ENCODE measurements at places on chromosomes 3 and 15.

GRCh38 chr15:36936613-36937012, 163.7 kb downstream of the MEIS2 start:
- no peak for DNase-seq

- DNase-seq = no peak
Measured at GRCh38 chr3:32140943-32141342, 34.5 kb downstream of the GPD1L start.

DNA sequence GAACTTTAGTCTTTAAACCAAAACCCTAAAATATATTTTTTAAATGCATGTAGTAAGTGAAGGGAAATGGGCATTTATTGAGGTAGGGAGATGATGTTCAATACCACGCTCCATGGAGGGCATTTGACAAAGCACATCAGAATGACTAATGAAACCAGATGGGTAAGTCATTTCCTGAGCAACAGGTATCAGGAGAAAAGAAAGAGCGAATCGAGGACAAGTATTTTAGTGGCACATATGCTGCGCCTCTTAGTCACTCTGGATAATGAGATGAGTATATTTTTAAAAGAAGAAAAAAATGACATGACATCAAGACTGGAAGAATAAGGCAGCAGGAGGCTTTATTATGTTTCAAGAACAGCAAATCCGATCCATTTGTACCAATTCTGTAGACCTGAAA, 129.0 kb upstream of the ARHGEF3 start:
- DNase-seq = no peak

DNA sequence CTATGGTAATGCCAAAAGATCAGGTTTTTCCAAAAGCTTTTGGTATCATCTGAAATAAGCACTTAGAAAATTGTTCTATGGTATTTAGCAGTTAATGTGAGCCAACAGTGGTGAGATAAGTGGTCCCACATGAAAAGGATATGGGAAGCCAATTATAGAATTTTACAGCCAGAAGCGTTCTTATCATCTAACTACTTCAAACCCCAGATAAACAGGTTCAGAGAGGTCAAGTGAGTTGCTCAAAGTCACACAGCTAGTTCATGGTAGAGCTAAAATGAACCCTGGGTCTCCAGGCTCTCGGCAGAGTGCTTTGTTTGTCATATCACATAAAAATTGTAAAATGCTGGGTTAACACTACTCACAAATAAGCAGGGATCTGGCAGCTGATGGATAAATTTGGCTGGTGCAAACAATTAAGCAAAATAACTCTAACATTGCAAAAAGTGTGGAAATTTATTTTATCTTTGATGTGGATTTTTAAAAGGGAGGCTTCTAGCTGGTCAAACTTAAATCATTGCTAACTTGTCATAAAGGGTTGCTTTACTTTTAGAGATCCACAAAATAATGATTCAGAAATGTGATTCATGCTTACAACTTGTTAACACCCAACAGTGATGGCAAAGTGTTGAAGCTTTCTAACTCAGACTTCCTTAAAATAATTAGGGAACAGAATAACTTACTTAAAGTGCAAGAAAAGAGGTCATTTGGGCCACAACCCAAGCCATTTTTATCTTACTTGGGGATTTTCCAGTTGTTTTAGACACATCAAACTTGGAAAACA, 202.8 kb upstream of the TBC1D5 start:
- DNase-seq = no peak

- no peak for DNase-seq
Measured at GRCh38 chr15:43922021-43922420, 95.2 kb downstream of the WDR76 start.

- DNase-seq = no peak
Measured at GRCh38 chr3:34216711-34217335, 418.4 kb downstream of the PDCD6IP start.

DNA sequence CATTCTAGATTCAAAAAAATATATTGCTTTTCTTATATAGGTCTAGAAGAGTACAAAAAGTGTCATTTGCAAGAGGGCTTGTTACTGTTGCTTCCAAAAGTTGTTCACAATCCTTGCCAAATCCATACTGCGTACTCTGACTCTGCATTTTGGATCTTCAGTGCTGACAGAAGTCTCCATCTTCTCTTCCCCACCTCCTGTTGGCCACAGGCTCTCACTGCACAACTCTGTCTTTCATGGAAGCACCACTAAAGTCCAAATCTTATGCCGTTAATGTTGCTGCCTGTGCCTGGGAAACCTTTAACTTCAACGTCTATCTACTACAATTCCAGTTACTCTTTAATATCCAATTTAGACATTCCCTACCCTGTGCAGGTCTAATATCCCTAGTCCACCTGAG, 419.9 kb downstream of the NR2F2 start:
- no peak for DNase-seq

GRCh38 chr3:29363110-29363509, 82.2 kb downstream of the RBMS3 start:
- no peak for DNase-seq

- no peak for DNase-seq
Measured at GRCh38 chr3:127538569-127538968, 52.0 kb downstream of the TPRA1 start.

DNA sequence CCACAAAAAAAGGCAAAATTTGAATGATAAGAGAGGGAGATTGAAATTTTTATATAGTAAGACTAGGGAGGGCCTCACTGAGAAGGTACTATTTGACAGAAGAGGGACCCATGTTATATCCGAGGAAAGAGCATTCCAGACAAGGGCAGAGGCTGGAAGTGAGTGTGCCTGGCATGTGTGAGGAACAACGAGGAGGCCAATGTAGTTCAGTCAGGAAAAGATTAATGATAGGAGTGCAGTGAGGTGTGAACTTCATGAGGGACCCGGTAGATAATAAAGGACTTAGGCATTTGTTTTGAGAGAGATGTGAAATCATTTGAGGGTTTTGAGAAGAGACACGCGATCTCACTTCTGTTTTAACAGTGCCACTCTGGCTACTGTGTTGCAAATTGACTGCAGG, 36.3 kb downstream of the ASTE1 start:
- DNase-seq = no peak

- DNase-seq = no peak
Measured at GRCh38 chr15:88479169-88479568, 11.7 kb downstream of the MRPS11 start.

- DNase-seq = no peak
Measured at GRCh38 chr15:44657378-44657777, 6.1 kb downstream of the SPG11 start.

GRCh38 chr3:150555859-150556436, 9.4 kb downstream of the EIF2A start:
- no peak for DNase-seq

DNA sequence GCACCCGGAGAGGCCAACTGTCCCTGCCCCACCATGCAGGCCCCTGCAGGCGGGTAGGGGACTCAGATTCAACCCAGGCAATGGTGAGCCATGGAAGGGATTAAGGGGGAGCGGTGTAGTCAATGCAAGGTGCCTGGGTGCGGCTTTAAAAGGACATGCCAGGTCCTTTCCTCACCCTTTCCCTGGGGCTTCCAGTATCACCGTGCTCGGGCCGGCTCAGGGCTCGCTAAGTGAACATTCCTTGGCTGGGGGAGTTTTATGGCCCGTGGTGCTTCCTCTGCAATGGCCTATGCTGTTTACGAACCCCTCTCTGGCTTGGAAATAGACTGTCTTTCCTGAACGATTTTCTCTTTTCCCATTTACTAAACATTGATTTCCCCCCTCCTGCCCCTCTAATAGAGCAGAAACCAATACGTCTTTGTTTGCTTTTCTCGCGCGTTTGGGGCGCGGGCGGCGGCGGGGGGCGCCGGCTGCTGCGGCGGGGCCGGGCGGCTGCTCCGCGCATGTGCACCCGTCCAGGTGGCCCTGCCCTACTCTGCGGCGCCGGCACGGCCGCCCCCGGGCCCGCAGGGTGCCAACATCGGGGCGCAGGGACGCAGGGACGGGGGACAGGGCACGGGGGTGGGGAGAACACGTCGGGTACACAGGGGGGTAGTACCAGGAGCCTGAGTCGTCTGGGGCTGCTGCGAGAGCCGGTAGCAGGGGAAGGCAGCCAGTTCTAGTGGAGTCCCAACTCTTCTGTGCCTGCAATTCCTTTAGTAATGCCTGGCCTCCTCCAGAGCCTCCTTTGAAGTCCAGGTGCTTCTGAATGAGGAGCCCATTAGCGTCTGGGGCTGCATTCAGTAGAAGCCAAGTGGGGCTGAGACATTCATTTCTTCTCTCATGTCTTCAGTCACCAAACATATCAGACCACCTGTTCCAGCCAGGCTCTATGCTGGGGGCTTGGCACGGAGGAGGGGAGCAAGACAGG, 26.9 kb upstream of the CACNA2D2 start:
- no peak for DNase-seq

GRCh38 chr3:102537123-102537522, 102.3 kb downstream of the ZPLD1 start:
- no peak for DNase-seq

GRCh38 chr3:147846854-147847478, 437.8 kb downstream of the ZIC1 start:
- no peak for DNase-seq

- no peak for DNase-seq
Measured at GRCh38 chr3:170500995-170501394, 82.3 kb downstream of the CLDN11 start.

DNA sequence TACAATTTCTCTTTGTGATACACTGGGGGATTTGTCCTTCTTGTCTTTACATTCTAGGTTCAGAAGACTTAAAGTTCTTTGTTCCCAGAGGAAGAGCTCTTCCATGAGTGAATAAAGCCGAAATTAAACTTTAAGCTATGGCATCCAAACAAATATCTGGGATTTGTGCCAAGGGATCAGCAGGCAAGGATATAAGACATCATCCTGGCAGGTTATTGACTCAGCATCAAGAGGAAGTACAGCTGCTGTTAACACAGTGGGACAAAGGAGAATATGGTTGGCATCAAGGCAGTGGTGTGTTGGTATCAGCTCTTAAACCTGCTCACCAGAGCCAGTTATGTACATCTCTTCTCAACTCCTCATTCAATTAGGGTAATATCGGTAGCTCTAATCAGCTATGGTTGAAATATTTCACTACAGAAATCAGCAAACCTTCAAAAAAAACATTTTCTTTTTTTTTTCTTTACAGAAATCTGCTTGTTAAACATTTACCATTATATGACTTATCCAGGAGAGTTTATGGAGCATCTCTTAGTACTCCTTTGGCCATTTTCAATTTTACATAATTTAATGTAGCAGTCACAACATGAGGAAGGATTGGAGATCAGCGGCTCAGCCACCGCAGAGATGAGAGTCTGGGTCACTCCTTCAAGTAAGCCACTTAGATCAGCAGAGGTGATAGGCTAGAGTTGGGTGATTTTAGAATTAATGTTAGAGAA, 1198.6 kb upstream of the EPHA6 start:
- DNase-seq = no peak

GRCh38 chr15:57500979-57501576, 90.6 kb upstream of the MYZAP start:
- DNase-seq = no peak

DNA sequence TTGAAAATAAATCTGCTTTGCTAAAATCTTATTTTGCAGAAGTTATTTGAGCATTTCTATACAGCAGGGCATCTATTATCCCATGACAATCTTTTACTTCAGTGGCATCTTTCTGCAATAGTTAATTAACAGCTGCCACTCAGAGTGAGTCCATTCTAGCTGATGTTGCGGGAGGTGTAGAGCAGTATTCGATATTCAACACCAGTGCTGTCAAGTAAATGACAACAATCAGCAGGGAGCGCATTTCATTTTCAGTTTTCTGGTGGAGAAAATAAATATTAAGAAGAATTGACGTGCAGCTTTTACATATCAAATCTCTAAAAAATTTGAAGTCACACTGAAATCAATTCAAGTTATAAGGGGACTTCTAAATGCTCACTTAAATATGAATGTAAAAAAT, 286.2 kb downstream of the CTNNB1 start:
- no peak for DNase-seq

DNA sequence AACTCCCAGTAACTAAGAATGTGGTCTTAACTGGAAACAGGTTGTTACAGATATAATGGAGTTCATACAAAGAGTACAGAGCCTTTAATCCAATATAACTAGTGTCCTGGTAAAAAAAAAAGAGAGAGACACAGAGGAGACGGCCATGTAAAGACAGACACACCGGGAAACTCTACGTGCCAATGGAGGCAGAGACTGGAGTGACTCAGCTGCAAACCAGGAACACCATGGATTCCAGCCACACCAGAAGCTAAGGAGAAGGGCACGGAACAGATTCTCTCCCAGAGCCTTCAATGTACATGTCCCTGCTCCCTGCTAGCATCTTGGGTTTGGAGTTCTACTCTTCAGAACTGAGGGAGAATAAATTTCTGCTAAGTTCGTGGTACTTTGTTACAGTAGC, 4.5 kb downstream of the RNF168 start:
- no peak for DNase-seq

DNA sequence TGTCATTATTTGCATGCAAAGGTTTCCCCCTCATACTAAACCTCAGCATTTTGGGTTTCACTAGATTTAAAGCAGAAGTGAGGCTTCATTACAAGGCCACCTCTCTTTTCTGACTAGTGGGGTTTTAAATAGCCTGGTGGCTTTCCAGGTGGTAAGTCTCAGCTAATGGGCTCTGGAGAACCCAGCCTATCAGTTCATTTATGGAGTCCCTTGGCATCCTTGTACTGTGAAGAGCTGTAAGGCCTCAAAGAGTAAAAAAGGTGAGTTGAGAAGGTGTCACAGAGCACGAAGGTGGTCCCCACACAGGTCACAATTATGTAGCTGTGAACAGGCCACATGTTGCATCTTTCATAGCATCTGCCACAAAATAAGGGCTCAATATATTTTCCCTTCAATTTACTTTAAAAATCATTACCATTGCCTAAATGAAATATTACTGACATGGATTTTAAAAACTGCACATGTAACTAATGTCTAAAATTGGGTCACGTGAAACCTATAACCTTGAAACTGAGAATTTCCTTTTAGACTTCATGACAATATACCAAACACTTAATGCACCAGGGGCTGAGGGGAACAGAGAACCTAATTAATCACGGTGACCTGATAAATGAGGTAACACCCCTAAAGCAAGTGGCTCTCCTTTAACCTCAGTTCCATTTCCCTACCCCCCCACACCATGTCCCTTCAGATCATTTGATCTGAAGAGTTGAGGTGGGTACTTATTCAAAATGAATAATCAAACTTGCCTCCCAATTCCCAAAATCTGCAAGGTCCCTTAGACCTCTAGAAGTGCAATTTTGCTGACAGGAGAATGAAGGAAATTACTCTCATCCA, 1.3 kb downstream of the NGLY1 start:
- no peak for DNase-seq

DNA sequence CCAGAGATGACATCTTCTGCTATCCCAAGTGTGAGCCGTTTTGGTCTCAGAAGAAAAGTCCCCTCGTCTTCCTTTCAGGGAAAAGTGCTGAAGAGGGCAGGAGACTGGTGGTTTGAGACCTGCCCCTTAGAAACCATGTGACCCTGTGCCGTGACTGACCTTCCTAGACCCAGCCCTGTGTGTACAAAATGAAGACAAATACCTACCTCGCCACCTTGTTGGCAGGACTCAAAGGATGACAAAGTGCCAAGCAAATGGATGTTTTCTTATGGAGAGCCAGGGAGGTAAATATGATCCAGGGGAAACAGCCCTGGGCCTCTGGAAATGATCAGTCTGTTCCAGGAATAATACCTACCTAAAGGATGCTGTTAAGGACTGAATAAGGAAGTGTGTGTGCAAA, 41.3 kb downstream of the FAM174B start:
- DNase-seq = no peak

GRCh38 chr3:50364573-50365079, 5.3 kb upstream of the TMEM115 start:
- DNase-seq = no peak
